ENCODE measurements at places on chromosomes 5 and 9. TPM values are rescaled to one million over a fixed set of nuclear protein-coding genes. Genes with fewer than 3 reads are reported as not detected.

The EIF4E1B gene
- total RNA-seq: not detected

The IL3 gene
- not detected for total RNA-seq

The PCAT7 gene
- 0.54 TPM for total RNA-seq

The PCDHA9 gene
- not detected for total RNA-seq

The ZBTB43 gene
- total RNA-seq: 5.7 TPM

The CORO2A gene
- total RNA-seq: 1.2 TPM

The IQGAP2 gene
- total RNA-seq: 2.1 TPM

The OTP gene
- total RNA-seq: 0.13 TPM

The PAPPA gene
- total RNA-seq: 26.2 TPM

The DNLZ gene
- total RNA-seq: 45.8 TPM

The GLDC gene
- 14.1 TPM for total RNA-seq

The CDX1 gene
- total RNA-seq: not detected

The LCP2 gene
- total RNA-seq: not detected

The FOXD4L3 gene
- not detected for total RNA-seq

The PRSS3 gene
- total RNA-seq: 18.7 TPM

The PCDHGA8 gene
- 0.07 TPM for total RNA-seq

The CARTPT gene
- total RNA-seq: not detected

The FABP6 gene
- 0.81 TPM for total RNA-seq

The SLC22A4 gene
- total RNA-seq: 5.0 TPM

Measured in A549 treated with GW870086 at 1 μM for 4 hours (cell line).